Stimulated activated CD4-positive, alpha-beta T cell treated with anti-CD3 and anti-CD28 coated beads, Interleukin-1b, Interleukin-23, amount 100 ng/mL, for 48 hours (primary cell): ENCODE measurements at places on chromosomes 5 and 9.

GRCh38 chr5:100706776-100707175 lies 171.6 kb downstream of the FAM174A start:
- DNase-seq, result no peak

GRCh38 chr9:110115826-110116542 lies 92.0 kb downstream of the C9orf152 start:
- no peak for DNase-seq

DNA sequence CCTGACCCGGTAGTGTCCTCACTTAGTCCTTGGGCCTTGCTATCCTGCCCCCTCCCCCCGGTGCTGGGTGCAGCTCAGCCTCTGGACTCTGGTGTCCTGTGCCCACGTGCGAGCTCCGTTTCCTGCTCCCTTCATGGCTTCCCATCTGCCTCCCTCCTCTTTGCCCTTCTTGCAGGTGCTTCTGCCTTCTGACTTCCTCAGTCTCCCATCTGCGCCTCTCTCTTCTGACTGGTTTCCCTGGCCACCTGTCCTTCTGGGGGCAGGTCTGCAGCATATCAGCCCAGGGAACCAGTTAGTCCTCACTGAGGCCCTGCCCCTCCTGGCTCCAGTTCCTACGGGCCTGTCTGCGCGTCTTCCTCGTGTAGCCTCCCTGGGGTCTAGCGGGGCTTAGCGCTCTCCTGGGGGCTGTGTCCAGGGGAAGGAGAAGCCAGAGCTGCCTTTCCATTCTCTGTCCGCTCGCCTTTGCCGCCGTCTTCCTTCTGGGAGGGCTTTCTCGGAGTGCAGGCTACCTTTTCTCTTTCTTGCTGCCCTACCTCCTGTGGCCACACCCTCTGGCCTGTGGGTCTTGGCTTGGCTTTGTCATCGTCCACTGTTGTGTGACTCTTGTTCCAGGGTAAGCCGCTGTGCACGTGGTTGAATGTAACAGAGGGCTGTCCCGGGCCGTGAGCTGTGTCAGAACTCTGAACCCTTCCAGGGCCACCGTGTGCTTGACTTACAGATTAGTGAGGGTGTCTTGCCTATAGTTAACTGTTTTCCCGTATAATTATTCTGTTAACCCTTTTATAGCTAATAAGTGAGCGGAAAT lies 51.8 kb downstream of the EHMT1 start:
- DNase-seq, result no peak

DNA sequence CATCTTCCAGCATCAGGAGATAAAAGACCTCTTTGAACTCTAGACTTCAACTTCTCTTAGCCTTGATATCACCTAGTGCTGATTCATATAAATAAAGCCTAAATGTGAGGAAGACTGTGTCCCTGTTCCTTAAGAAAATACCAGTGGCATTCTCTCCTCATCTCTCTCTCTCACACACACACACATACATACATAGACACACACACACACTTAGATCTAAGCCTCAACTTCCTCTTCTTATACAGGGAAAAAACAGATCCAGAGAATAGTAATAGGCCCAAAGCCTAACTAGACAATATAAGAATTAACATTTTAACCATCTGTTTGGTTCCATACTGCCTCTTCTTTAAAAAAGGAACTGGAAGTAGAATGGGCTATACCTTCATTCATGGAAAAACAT lies 195.3 kb upstream of the NR4A3 start:
- no peak for DNase-seq

- no peak for DNase-seq
These were observed 140.0 kb downstream of the NSG2 start for GRCh38 chr5:174185506-174185905.
